Myocyte (in vitro differentiated cells): ENCODE measurements at places on chromosomes 2 and 18.
A peak's percentile ranks its signal among the peaks of the same experiment; 100 is the strongest.

DNA sequence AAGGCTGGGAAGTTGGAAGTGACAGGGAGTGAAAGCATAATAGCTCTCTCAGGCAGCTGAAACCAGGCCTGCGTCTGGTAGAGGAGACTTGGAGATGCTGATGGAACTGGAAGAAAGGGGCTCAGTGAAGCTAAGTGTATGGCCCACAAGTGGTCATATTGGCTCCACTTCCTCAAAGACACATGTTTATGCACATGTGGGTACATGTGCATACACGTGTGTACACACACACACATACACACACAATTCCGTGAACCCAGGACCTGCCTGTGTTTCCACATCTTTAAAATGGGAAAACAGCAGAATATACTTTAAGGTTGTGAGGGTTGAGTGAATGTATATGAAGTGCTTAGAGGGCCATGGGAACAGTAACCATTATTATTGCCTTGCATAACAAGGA is 160.9 kb downstream of the ARL6IP6 start:
- no peak for DNase-seq

- no peak for DNase-seq
Measured at GRCh38 chr2:224958462-224958857, 83.8 kb downstream of the DOCK10 start.

DNA sequence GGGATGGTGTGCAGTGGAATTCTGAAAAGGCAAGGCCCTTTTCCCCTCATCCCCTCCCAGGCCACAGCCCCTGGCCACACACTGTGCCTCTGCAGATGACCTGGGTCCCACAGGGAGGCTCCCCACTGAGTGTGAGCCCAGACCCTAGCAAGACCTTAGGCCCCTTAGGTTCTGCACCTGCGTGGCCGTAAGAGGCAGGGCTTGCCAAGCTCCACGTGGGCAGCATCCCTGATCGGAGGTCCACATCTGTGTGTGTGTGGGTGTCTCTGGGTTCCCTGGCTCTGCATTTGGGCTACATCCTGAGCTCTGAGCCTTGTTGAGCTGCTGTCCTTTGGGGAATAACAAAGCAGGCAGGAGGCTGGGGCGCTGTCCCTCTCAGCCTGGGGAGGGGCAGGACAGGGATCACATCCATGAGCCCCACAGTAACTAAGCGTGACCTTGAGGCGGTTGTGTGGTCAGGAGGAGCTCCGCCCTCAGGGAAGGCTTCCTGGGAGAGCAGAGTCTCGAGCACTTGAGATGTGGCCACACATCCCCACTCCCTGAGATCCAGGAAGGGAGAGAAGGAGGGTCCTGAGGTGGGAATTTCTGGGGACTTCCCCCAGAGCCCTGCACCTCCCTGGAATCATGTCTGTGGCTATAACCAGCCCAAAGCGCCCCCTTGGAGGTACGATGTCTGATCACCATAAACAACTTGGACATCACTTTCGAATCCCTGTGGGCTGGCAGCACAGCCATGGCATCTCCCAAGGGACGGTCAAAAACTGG is 84.8 kb downstream of the STPG4 start:
- DNase-seq = peak; percentile 68

DNA sequence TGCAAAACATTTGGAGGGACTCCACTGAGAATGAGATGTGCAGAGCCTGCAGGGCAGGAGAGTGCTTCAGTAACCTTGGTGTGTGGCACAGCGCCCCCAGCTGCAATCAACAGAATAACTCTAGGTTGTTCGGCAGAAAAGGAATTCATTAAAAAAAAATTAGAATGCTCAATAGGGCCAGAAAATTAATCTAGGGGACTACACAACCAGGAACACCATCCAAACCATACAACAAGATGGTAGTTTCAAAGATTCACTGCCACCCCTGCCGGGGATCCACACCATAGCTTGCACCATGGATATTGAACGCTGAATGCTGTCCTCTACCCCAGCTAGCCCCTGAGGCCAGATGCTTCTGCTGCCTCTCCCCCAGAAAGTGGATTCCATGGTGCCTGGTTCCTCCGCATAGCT is 50.1 kb downstream of the THUMPD2 start:
- no peak for DNase-seq
